ENCODE measurements at places on chromosomes 1 and 21.

DNA sequence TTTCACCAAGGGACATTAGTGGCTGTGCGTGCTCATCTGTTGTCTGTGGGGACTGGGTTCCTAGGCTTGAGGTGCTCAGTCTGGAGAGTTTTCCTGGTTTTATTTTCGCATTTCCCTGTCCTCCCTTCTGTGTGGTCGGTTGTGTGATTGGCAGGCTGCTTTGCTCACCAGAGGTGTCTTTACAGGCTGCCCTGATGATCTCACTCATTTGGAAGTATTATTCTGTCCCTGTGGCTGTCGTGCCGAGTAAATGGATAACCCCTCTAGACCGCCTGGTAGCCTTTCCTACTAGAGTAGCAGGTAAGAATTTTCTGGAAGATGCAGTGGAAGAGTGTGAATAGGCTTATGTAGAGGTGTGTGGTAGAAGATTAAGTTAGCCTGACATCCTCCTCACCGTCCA lies 44.1 kb upstream of the HMGN1 start:
- no peak for DNase-seq

DNA sequence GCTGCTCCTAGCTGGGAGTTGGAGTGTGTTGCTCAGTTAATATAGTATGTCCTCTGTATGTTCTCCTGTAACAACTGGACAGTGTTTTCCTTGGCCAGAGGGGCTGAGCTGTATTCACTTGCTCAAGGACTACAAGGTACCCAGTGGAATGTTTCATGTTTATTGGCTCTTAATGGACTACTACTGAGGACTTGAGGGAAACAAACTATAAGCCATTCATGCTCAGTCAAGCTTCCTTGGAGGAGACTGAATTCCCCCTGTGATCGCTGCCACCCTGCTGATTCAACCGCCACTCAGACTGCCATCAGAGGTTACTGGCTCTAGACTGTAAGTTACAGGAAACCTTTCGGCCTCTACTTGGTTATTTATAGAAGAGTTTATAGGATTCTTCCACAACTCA lies 166.6 kb downstream of the ZC3H11B start:
- DNase-seq: no peak

GRCh38 chr1:213082420-213083111 lies 31.5 kb downstream of the RPS6KC1 start:
- DNase-seq: no peak

DNA sequence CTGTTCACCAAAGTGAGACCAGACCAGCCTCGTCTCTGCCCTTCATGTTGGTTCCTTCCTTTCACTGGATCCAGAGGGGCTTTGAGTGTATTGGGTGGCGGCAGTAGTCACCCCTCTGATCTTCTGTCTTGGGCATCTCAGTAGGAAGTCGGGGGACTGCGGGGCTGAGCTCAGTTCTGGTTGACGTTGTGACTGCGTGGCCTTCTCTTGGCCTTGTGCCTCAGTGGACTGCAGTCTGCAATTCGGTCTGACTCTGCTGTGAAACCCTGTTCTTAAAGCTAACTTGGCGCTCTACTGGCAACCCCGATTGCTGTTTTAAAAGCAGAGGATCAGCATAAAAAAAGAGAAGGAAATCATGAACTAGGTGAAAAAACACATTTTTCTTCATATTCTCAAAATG lies 56.7 kb downstream of the SLC37A1 start:
- DNase-seq: no peak

DNA sequence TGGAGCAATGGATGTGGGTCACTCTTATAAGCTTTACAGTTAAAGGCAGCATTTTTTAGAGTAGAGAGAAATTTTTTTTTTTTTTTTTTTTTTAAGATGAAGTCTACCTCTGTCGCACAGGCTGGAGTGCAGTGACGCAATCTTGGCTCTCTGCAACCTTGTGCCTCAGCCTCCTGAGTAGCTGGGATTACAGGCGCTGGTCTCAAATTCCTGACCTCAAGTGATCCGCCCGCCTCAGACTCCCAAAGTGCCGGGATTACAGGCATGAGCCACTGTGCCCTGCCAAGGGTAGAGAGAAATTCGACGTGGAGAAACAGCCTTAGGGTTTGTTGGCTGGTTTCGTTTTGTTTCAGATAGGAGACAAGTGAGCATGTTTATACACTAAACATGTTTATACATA lies 594.2 kb upstream of the ADAMTS5 start:
- no peak for DNase-seq

- no peak for DNase-seq
Measured at GRCh38 chr1:87393445-87394085, 64.9 kb downstream of the LMO4 start.

GRCh38 chr21:42527489-42528158 lies 14.0 kb downstream of the SLC37A1 start:
- no peak for DNase-seq

- no peak for DNase-seq
Measured at GRCh38 chr1:21594501-21594900, 74.7 kb downstream of the RAP1GAP start.

GRCh38 chr1:109259674-109260557 lies 10.6 kb downstream of the CELSR2 start:
- no peak for DNase-seq

DNA sequence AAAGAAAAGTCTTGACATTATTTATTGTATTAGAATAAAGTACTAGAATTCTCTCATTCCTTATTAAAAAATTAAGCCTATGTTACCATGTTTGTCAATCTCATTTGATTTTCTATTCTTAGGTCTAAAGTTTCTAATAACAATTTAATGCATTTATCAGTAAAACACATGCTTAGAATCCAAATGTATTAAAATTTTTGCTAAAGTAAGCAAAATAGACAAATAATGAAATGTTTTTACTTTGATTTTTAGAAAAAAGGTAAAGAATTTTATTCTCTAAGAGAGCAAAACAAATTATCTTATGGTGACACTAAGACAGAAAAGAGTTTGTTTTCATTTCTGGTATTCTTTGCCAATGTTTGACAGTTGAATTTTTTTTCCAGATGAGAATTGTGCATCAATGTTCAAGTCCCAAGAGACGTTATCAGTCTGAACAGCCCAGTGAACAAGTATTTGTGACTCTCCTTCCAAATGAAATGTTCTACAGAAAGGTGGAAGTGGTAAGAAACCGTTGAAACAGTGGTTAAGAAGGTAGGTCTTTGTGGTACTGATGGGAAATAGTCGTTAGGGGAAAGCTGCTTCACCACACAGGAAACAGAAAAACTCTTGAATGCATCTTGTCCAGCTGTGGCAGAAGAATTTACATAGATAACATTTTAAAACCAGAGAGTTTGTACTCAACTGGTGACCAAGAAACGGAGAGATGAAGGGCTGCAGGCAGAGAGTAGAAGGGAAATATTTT lies 402.5 kb downstream of the PTPRC start:
- no peak for DNase-seq

DNA sequence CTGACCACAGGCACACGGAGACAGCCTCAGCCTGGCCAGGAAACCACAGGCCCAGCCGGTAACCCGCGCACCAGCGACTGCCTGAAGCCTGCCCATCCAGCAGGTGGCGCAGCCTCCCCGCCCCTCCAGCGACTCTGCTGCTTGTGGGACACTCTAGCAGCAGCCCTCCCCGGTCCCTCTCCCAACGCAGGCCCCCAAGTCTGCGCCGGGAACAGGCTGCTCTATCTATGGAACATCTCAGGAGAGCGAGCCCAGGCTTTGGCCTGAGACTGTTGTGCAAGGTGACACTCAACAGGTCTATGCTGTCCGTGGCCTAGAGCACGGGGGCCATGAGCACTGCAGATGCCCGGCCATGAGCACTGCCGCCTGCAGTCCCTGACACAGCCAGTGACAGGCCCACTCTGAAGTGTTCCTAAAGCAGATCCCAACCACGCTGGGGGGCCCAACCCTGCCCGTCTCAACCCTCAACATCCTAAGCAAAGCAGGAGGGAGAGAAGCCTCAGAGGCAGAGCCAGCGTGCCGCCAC lies 28.4 kb downstream of the WDR4 start:
- DNase-seq: no peak

DNA sequence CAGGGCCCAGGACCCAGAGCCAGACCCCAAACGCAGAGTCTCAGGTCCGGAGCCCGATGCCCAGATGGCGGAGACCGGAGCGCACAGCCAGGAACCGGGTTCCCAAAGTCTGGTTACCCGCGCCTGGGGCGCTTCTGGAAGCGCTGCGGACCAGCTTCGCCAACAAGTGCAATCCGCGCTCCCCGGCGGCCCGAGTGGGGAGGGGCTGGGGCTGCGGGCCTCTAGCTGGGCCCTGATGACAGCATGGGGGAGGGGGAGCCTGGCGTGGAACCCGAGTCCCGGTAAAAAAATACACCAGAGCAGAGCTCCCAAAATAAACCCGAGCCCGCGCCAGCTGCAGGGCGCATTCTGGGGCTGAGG lies 494 bp downstream of the NT5C1A start:
- DNase-seq: no peak

GRCh38 chr1:38433084-38433722 lies 386.6 kb upstream of the POU3F1 start:
- no peak for DNase-seq

DNA sequence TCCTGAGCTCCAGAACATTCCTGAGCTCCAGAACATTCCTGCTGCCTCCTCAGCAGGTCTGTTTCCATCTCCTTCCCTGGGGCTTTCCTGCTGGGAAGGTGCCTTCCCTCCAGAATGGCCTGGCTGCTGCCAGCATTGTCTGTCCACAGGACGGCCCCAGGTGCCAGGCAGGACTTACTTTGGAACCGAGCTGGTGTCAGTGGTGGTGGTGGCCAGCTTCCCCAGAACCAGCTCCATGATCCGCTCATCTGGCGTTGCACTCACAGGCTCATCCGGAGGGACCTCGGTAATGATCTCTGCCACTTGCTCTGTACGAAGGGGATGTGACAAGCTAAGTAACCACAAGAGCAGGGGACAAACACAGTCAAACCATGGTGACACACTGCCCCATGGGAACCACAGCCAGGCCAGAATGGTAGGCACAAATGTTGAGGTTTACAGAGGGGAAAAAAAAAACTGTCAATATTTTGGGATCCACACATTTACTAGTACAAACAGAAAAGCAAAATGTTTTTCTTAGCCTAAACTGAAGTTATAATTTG lies 41.3 kb downstream of the PRDM15 start:
- no peak for DNase-seq

- DNase-seq: no peak
Measured at GRCh38 chr1:153957744-153958110, 685 bp downstream of the CRTC2 start.

GRCh38 chr1:228037401-228038386 lies 30.9 kb downstream of the WNT3A start:
- no peak for DNase-seq
